Muscle of leg (tissue), 16 donors: ENCODE measurements at places on chromosomes 7 and 10. TPM values are rescaled to one million over a fixed set of nuclear protein-coding genes. Genes with fewer than 3 reads are reported as not detected.

GRCh38 chr10:21497177-21497807 is 28.2 kb downstream of the SKIDA1 start:
- peak; percentile 93 for DNase-seq

GRCh38 chr10:523925-524324 is 165.5 kb downstream of the DIP2C start:
- DNase-seq, result no peak

DNA sequence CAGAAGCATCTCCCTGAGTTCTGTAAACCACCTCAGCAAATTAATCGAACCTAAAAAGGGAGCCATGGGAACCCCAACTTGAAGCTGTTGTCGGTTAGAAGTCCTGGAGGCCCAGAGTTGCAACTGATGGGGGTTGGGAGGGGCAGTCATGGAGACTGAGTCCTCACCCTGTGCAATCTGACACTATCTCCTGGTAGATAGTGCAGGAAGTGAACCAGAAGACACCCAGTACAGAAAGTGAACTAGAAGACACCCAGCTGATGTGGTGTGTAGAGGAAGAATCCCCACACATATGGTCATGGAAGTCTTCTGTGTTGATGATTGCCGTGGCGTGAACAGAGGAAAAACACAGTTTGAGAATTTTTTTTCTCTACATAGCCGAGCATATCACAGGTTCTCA is 58.8 kb upstream of the SRRM3 start:
- DNase-seq, result no peak

Gene USP6NL
- 9.0 TPM for polyA plus RNA-seq

GRCh38 chr10:77416311-77417135 is 221.1 kb downstream of the KCNMA1 start:
- no peak for DNase-seq

- DNase-seq, result no peak
Measured at GRCh38 chr10:58870070-58870469, 306.4 kb upstream of the PHYHIPL start.

Gene SPDYE5
- 2.7 TPM for polyA plus RNA-seq
